ENCODE measurements at places on chromosomes 7 and 10.

GRCh38 chr7:141590666-141591065 is 39.5 kb downstream of the AGK start:
- no peak for DNase-seq

DNA sequence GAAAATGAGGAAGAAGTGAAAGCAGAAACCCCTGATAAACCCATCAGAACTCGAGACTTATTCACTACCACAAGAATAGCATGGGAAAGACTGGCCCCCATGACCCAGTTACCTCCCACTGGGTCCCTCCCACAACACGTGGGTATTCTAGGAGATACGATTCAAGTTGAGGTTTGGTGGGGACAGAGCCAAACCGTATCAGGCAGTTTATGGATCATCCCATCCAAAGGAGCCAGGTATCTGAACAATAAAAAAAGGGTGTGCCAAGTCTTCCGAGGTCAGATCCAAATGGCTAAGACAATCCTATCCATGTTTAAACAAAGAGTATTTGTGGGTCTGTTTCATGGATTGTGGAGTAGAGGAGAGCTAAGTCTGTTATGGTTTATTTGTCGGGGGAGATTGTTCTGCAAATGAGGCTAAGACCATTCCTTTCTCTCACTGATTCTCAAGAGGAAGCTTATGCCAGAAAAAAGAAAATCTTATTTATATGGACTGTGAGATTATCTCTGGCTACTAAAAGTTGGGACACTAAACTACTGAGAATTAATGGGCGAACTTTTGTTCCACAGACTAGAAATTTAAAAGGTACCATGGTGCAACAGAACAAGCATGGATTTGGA is 203.7 kb downstream of the IPMK start:
- no peak for DNase-seq

DNA sequence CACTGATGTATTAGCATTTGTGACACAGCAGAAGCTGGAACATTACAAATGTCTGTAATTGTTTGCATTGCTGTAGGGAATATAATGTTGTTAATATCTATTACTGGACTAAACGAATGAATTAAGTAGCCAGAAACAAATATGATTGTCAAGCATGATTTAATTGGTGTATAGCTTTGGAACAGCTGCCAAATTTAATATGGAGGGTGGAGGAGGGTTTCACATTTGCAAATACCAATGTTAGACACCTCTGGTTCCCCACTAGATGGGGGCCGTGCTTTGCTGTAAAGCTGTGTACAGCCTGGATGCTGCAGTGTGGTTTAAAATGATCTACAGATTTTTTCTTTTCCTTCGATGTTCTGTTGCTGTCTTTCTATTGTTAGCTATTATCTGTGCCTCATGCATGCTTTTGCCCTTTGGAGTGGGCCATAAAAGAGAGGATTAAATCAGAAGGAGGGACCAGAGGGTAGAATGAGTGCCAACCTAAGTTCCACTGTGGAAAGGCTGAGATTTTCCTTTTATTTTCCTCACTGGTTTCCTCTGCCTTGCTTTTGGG is 23.1 kb downstream of the DNAJB9 start:
- DNase-seq, result no peak

- DNase-seq, result no peak
These were observed 990 bp downstream of the ZNF467 start for GRCh38 chr7:149772241-149772955.

DNA sequence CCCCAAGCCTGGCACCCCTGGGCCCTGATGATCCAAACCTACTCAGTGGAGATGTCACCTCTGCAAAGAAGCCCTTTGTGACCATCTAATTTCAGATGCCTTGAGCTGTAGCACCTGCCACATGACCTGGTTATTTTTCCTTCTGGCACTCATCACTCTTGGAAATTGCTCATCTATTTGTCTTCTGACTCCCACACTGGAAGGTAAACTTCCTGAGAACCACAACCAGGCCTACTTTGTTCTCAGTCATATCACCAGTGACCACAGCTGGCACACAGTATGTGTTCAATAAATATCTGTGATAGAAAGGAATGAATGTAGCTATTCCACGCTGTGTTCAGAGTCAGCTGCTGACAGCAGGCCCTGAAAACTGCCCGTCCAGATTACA is 97.1 kb downstream of the SH3PXD2A start:
- DNase-seq, result no peak

- no peak for DNase-seq
These were observed 384.9 kb downstream of the THSD7A start for GRCh38 chr7:11447106-11447505.

DNA sequence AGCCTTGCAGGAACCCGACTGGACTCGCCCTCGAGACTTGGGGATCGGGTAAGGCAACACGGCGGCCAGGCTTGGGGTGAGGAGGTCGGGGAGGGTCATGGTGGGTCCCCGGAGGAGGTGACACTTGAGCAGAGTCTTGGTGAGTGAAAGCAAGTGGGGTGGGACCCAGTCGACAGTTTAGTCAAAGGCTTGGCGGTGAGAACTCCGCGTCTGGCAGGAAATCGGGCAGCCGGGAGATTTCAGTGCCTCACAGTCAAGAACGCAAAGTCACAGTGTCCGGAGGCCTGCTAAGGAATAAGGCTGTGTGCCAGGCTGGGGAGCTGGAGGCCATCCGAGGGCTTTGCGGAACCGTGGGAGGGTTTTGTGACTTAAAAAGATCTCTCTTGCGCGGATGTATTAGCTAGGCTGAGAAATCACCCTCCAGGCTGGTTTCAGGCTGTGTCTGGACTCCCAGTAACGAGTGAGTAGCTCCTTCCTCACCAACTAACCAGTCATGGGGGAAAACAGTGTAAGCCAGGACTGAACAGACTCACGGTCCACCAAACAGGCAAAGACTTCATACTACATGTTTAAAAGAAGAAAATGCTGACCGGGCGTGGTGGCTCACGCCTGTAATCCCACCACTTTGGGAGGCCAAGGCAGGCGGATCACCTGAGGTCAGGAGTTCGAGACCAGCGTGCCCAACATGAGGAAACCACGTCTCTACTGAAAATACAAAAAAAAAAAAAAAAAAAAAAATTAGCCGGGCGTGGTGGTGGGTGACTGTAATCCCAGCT is 613 bp downstream of the AP5Z1 start:
- peak; percentile 23 for DNase-seq

DNA sequence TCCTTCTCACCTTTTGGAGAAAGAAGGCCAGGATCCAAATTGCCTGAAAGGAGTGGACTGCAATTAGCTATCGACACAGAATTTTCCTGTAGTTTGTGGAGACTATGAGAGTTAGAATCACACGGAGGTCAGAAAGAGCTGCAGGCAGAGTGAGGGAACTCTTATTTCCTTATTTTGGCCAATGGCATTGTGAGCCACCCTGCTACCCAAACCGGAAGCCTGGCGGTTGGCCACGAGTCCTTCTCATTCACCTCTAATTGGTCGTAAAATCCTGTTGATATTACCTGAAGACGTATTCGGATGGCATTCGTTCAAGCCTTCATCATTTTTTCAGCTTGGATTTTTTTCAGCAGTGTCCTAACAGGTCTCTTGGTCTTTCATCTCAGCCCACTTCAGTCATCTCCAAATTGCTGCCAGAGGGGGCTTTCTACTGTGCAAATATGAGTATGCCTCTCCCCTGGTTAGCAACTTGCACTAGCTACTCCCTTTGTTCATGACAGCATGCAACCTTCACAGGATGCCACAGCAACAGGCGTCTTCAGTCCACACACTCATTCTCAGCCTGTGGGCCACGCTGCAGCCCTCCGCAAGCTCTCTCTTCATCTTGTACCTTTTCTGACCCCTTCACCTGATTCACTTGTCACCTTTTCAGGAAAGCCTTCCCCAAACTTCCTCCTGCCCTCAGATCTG is 66.9 kb downstream of the GATA3 start:
- no peak for DNase-seq

DNA sequence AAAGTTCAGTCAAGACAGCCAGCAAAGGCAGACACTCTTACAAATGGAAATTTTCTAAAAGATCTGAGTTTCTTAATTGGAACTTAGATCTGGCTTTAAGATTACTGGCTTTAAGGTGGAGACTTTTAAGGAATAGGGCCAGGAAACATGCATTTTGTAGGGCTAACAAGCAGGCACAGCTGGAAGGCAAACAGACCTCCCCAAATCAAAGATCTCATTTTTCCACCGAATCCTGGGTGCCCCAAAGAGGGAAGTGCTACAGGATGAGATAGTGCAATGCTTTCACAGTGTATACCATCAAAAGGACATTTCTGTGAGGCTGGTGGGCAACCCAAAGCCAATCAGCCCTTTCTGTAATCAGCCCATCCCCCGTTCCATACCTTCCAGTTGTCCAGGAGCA is 27.4 kb downstream of the MRPL32 start:
- no peak for DNase-seq

DNA sequence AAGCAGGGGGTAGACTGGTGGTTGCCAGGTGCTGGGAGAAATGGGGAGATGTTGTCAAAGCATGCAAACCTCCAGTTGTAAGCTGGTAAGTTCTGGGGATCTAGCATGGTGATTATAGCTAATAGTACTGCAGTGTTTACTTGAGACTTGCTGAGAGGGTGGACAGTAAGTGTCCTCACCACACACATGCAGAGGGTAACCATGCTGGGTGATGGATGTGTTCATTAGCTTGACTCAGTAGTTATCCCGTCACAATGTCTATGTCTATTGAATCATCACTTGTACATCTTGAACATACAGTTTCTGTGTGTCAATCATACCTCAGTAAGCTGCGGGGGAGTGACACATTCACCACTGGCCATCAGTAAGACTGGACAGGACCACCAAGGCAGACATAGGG is 42.1 kb downstream of the GSDME start:
- DNase-seq, result no peak

- DNase-seq, result no peak
These were observed 37.8 kb downstream of the SGCE start for GRCh38 chr7:94618126-94618525.

GRCh38 chr7:109699661-109700060 is 1130.0 kb downstream of the DNAJB9 start:
- no peak for DNase-seq

- no peak for DNase-seq
These were observed 192.0 kb downstream of the ZNF438 start for GRCh38 chr10:30839652-30840051.

DNA sequence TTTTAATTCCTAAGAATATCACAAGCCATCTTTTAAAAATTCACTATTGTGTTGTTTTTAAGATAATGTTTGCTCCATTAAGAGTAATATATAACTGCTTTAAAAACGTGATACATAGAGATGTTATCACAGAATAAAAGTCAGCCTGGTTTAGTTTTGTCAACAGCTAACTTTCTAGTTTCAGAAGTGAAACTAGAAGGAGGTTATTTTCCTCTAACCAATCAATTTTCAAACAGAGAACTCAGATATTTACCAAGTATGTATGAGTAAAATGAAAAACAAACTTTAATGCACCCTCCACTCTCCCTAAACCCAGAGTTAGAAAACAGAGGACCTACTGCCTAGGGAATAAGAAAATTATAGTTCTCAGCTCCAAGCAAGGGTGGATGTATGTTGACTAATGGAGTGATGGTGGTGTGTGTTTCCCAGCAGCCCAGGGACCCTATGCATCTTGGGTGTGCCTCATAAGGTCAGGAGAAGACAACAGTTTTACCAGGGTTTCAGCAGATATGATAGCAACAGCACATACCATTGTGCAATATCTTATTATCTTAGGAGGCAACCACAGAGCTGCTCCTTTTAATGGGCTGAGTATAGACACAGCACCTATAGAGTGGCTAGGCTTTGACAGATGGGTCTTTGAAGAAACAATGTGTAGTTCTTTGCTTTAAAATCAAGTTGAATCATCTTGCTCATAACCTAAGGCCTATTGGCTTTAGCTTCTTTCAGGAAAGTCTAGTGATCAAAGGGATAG is 58.4 kb downstream of the PTPRZ1 start:
- DNase-seq, result no peak

- no peak for DNase-seq
These were observed 4.6 kb downstream of the ST7 start for GRCh38 chr7:116957874-116958273.

GRCh38 chr10:73941300-73941699 is 30.4 kb downstream of the PLAU start:
- DNase-seq, result no peak

- no peak for DNase-seq
These were observed 7.5 kb upstream of the FAM131B start for GRCh38 chr7:143369678-143370651.

- no peak for DNase-seq
These were observed 22.8 kb upstream of the PRKAG2 start for GRCh38 chr7:151899513-151900360.

DNA sequence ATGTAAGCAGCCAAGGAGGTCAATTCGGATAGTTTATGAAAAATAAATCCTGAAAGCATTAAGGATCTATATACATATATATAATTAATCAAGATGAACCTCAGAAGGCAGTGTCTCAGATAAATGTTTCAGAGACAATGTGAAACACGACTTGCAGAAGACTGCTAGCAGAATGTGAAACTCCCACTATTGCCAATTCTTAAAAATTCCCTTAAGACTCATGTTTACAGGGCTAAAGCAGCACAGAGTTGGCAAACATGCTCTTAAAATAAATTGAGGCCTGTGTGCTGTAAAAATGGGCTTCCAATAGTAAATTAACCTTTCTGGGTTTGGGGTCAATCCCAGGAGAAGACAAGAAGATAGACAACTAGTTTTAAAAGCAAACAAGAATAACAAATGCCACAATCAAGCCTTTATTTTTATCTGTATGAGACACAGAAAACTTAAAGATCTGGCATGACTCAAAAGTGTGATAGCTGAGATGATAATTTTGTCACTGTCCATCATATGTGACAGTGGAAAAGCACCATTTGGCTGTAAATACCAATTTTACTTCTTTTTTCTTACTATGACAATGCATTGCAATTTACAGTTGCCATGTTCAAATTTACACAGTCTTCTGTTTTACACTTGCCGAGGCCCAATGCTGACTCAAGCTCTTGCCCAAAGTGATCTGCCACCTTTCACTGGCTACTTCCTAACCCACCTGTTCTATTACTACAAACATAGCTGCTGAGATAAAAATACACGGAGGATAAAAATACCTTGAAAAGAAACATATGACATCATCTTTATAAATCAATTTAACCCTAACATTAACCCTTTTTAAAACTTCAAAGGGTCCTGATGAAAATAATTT is 78.6 kb downstream of the CHCHD3 start:
- no peak for DNase-seq

Data from activated CD8-positive, alpha-beta memory T cell treated with anti-CD3 and anti-CD28 coated beads for 1 hour (primary cell).